GM12878 (cell line): ENCODE measurements at places on chromosomes 6 and 20.
A peak's percentile ranks its signal among the peaks of the same experiment; 100 is the strongest.

- DNase-seq: no peak
These were observed 14.3 kb upstream of the CBFA2T2 start for GRCh38 chr20:33475381-33476152.

- no peak for DNase-seq
These were observed 1012.7 kb downstream of the EYS start for GRCh38 chr6:64694356-64694755.

GRCh38 chr6:112298816-112299281 is 44.5 kb upstream of the LAMA4 start:
- DNase-seq: no peak

- DNase-seq: no peak
These were observed 93.0 kb upstream of the ELOVL5 start for GRCh38 chr6:53441761-53442160.

- no peak for DNase-seq
These were observed 65.7 kb upstream of the TOP1 start for GRCh38 chr20:40962733-40963504.

DNA sequence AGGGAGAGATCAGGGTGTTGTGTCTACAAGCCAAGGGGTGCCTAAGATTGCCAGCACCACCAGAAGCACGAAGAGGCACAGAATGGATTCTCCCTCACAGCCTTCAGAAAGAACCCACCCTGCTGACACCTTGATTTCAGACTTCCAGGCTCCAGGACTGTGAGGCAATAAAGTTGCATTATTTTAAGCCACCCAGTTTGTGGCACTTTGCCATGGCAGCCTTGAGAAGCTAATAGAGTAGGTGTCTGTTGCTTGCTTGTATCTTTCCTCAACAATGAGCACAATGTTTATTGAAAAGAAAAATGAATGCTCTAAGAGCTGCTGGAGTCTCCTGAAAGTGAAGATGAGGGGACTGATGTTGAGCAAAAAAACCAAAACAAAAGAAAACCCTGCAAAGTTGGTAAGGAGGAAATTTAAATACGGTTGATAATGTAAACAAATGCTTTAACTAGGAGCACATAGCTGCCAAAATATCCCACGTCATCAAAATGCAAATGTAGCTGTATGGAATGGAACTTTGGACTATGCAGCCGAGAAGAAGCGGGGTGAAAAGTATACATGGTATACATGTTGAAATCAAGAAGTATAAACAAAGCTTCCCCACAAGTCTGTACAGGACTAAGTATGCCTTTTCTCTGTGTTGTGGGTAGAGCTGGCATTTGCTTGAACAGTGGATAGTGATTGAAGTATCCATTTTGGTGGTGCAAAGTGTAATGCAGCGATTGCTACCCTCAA is 8.0 kb downstream of the IL20RA start:
- DNase-seq: no peak

DNA sequence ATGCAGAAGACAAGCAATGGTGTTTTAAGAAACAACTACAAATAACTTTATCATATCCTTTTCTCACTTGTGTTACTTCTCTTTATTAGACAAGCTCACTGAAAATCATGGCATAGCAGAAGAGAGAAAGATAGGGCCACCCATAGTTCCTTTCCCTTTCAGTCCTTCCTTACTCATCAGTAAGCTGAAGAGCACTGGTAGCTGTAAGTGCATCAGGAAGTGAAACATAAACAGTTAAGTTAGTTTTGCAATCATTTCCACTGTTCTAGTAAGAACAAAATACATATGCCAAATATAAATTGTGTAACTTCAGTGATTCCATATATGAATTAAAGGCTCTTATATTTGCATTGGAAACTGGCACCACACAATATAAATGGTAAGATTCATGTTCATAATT is 220.1 kb downstream of the HACE1 start:
- peak; percentile 21 for DNase-seq

DNA sequence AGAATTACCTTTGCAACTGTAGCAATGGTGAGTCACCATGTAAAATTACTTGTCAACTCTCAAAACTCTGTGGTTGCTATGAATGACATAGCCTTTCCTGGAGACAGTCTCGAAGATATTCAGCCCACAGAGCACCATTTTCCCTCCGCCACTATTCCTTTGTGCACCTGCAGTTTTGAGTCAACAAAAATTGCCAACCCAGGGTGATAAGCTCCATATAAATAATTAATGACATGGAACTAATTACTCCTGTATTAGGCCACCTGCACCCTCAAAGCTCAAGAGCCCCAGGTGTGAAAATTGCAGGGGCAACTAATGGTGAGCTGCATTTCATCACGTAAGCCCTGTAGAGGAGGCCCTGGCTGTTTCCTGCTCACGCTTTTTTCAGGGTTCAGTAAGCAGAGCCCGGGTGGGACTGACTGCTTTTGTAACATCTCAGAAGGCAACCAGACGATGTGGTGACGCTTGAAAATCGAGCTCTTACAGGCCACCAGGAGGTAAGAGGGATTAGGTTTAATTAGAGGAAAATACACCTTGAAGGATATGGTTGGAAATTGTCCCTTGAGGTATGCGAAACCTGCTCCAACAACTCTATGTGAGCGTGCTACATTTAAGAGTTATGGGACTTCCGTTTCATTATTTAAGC is 70.8 kb downstream of the BMP2 start:
- peak; percentile 25 for DNase-seq

DNA sequence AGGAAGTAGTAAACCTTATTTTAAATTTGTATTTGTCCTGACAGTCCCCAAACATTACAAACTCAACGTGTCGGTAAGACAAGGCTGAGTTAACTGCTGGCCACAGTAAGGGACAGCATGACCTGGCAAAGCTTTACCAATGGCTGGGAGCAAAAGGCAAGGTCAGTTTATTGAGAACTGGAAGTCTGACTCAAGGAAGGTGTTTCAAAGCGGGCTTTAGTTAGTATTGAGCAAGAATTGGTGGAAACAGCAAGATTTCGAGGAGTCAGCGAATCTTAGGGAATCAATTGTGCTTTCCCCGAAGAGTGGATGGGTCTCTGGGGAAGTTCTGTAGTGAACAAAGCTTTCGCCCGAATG is 885 bp upstream of the GZF1 start:
- no peak for DNase-seq

DNA sequence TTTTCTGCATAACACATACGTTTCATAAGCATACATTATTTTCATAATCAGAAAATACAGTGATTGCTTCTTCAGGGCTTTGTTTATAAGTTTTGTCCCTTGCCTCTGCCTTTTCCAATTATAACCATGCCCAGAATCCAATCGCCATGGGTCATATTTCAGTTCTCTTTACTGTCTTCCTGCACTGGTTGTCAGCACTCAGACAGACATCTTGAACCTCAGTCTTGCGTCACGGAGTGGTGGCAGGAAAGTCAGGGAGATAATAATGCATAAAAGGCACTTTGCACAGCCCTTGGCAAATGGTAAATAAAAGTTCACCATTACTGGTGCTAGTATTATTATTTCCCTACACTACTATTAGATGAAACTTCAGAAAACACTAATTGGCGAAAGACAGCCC is 7.2 kb downstream of the KIF16B start:
- no peak for DNase-seq

- DNase-seq: no peak
These were observed 90.4 kb downstream of the MAP3K7 start for GRCh38 chr6:90496258-90497016.

DNA sequence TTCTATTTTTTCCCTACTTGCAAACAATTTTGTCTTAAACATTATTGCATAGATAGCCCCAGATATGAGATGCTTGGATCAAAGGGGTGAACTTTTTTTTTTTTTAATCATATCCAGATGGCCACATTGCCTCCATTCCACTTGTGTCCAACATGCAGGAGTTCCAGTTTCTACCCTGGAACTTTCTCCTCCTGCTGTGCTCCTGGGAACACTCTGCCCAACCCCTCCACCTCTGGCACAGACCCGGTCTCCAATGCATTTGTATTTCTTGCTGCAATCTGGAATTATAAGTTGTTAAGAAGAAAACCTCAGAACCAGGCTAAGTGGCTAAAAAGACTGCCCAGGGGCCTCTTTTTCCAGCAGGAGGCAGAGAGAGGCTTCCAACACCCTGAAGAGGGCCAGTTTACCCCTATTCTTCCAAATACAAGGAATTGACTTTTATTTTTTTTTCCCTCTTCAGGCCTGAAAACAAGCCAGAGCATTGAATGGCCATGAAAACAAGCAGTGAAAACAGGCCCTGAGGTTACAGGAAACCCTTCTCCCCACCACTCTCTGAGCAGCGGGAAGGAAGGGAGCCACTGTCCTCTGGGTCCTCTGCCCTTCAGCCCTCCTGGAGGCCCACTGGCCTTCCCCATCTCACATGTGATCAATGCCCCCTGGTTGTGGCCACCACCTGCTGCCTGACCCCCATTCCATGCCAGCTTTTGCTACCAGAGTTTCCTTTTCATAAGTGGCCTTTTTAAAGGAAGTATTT is 44.3 kb downstream of the PDYN start:
- DNase-seq: no peak

- no peak for DNase-seq
These were observed 63.7 kb downstream of the PHACTR3 start for GRCh38 chr20:59667981-59668515.

- no peak for DNase-seq
These were observed 405 bp downstream of the RALGAPA2 start for GRCh38 chr20:20712004-20712473.

GRCh38 chr20:25129908-25130307 is 48.0 kb upstream of the VSX1 start:
- no peak for DNase-seq

GRCh38 chr20:4519534-4519933 is 202.2 kb upstream of the PRND start:
- DNase-seq: no peak

- DNase-seq: no peak
These were observed 177.3 kb downstream of the EPHA7 start for GRCh38 chr6:93242049-93242448.

- DNase-seq: no peak
These were observed 10.5 kb downstream of the TNFAIP3 start for GRCh38 chr6:137877606-137878005.

DNA sequence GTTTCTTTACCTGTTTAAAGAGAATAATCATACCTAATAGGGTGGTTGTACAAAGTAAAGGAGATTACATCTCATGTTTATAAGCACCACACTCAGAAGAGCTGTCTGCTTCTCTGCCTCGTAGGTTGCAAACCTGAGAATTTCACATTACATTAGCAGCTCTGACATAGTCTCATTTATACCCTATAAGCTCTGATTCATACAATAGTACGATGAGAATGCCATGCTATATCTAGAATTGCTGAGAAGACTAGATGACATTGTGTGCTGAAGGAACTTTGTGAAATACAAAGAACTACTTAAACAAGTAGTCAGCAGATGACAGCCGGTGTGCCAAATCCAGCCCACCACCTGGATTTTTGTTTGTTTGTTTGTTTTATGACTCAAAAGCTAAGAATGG is 121.2 kb downstream of the ADAT2 start:
- DNase-seq: no peak

DNA sequence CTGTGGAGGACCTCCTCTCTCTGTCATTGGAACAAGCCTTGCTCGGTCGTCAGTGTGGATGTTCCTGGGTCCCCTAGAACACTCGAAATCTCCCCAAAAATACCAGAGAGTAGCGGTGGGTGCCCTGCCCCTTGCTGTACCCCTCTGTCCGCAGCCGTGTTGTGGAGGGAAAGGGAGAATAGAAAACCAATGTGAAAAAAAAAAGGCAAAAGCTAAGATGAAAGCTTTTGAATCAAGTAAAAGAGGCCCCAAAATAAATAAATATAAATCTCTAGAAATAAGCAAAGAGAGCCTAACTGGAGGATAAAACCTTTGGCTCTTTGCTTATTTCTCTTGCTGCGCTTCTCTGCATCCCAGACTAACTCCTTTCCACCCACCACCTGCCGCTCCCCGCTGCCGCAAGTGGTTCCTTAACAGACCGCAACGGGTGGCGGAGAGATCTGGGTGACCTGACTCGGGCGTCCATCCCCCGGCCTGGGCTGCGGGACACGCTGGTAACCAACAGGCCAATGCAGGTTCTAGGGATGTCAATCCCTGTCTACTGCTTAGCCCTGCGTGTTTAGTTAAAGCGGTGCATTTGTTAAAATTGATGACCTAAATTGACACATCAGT is 110.0 kb downstream of the GPX5 start:
- no peak for DNase-seq

GRCh38 chr6:131979515-131980337 is 28.6 kb upstream of the CCN2 start:
- no peak for DNase-seq

GRCh38 chr20:1267161-1267560 is 1.1 kb downstream of the SNPH start:
- DNase-seq: no peak

DNA sequence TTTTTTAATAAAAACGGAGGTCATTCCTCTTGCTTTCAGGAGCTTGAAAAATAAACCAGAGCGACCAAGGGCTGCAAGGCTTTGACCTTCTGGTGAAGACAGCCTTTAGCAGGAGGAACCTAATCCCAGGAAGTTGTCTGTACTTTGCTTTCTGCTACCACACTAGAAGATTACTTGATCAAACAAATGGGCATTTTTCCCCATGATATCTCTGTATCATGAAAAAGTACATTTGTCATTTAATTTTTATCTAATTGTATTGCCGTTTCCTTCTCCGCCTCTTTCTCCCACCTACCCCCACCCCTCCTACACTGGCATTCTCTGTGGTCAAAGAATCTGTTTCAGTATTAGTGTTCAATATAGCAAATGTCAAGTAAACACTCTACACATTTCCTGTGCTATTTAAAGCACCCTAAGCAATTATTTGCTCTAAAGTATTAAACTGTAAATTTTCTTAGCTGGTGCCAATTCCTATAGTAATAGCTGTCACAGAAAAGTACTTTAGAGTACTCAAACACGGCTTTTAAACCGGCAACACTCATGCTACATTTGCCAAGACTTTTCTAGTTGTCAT is 29.7 kb downstream of the ATXN1 start:
- DNase-seq: peak; percentile 61

GRCh38 chr6:157376241-157376640 is 4.7 kb upstream of the ZDHHC14 start:
- DNase-seq: no peak

- DNase-seq: no peak
These were observed 555.5 kb upstream of the MARCKS start for GRCh38 chr6:113301651-113302050.

DNA sequence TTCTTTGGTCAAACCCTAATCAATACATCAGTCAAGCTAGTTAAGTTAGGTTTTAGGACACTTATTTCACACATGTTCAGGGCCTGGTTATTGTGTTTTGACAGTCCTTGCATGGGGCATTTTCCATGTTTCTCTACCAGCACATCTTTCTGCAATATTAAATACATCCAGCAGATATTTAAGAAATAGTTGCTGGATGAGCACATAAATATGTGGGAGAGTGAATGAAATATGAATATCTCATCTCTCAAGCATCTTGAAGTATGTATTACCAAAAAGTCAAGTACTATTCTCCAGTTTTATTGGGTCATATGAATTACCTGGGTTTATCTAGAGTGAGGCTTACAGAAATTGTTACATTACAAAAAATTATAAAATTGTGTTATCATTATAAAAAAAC is 621.9 kb upstream of the GJE1 start:
- no peak for DNase-seq

- DNase-seq: no peak
These were observed 303 bp downstream of the MBOAT1 start for GRCh38 chr6:20211941-20212391.
